ENCODE measurements at places on chromosomes 1 and 21.

GRCh38 chr1:93734999-93735398, 53.4 kb upstream of the BCAR3 start:
- DNase-seq: peak; percentile 38

DNA sequence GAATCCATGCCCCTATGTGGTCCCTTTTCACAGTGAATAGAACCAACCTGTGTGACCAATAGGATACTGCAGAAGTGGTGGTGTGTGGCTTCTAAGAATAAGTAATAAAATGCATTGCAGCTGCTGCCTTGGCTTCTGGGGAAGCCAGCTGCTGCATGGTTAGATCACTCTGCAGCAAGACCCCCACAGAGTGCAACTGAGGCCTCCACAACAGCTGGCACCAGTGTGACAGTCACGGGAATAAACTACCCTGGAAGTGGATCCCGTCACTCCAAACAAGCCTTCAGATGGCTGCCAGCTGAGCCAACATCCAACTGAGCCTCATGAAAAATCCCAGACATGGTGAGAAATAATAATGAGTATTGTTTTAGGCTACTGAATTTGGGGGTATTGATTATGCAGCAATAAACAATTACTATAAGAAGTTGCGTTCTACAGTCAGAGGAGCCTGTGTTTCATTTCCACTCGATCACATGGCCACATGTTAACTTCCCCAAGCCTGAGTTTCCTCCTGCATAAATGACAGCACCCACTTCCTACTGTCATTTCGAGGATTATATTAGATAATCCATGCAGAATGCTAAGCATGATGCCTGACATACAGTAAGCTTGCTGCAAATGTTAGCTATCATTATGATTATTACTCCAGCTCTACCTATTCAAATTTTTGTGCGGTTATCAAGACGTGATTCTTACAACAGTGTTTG, 20.8 kb upstream of the COG2 start:
- no peak for DNase-seq

DNA sequence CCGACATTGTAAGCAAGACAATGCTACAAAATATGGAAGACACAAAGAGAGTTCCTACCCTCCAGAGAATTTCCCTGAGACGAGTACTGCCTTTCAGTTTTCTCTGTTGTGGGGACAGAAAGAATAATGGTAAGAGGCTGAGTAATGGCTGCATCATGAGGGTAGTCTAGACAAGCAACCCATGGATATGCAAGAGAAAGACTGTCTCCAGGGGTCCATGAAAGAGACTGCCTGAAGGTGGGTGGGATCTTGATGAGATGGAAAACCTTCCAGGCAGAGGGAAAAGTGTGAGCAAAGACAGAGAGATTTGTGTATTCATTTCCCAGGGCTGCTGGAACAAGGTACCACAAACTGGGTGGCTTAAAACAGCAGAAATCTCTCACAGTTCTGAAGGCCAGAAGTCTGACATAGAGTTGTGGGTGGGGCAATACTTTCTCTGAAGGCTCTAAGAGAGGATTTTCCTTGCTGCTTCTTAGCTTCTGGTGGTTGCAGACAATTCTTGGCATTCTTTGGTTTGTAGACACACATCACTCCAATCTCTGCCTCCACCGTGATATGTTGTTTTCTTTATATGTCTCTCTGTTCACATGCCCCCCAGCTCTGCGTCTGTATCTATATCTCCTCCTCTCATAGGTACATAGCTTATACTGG, 41.4 kb downstream of the ANP32E start:
- DNase-seq: peak; percentile 90

GRCh38 chr1:23249787-23250454, 32.6 kb upstream of the HTR1D start:
- peak; percentile 5 for DNase-seq

- DNase-seq: no peak
Measured at GRCh38 chr1:41396084-41396483, 34.9 kb downstream of the FOXO6 start.

DNA sequence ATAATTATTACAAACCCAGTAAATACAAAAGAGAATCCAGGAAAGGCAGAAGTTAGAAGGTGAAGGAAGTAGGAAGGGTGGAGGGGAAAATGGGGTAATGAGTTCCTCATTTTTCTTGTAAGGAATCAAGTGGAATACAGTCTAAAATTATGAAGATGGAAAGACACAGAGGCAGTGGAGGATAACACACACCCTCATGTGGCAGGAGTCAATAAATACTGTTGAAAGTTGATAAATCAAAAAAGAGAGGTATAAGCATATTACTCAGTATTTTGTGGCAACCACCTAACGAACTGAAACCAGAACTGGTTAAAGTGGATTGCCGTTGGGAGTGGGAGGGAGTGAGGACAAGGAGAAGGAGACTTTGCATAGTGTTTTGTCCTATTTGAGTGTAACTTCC, 78.6 kb upstream of the SLC44A3 start:
- DNase-seq: no peak

DNA sequence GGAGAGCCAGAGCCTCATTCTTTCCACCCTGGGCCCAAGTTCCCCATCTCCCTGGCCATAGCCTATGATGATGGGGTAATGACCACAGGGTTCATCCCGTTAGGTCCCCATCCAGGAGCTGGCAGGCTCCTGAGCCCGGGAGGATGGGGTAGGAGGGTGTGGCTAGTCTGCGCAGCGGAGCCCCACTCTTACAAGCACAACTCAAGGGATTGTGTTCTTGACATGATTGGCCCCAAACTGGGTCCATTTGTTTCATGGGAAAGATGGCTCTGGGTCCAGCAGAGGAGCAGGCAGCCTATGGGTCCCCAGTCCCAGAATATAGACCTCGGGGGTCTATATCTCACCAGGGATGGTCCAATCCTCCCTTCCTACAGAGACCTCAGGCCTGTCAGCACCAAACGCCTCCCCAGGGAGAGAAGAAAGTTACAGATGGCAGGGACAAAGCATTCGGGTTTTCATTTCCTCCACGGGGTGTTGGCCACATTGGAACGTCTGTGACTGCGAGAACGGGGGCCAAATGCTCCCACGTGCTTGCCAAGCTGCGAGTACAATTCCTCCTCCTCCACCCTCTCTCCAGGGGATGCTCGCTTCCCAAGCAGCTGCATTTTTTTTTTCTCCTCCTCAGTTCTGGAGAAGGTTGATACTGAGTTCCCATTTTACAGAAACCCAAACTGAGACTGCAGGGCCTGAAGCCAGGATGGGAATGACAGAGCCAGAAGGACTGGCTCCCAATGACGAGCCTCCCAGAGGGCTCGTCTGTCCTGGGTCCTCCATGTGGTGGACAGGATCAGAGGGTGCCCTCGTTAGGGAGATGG, 71.0 kb downstream of the DHRS3 start:
- DNase-seq: no peak

DNA sequence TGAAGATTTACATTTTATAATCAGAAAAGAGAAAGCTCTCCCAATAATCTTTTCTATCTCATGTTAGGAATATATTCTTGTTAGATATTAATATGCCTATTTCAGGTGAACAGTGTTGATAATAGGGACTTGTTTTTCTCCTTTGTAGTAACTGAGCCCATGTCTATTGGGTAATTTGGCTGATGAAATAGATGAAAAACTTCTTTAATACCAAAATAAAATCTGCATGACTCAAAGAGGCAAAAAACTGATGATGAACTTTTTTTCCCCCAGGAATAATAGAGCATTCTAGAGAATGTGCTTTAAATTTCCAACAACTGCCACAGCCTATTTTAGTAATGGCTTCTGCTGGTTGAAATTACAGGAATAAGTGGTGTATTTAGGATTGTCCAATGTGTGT, 178.9 kb upstream of the GREM2 start:
- peak; percentile 46 for DNase-seq

DNA sequence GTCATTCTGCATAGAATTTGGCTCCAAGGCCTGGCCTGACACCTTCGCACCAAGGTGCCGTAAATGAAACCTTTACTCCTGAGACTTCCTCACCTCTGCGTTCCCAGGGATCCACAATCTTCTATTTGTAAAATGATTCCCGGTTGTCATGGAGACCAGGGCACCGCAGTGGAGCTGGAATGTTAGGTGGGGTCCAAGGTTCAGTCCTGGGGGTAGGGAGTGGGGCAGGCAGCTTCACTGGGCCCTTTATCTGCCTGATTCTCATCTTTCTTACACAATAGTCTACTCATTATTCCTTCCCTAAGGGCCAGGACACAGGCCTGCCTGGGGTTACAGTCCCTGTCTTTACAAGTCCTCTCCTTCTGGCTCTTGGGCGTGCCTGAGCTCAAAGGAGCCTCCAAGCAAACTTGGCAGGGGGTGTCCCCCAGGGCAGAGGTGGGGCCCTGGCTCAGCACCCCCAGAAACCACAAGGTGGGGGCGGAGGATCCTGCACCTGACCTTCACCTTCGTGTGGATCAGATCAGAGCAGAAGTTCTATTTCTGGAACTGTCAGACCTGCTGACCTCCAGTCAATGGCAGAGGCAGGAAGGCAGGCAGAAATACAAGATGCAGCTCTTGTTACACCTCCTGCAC, 51.1 kb downstream of the RIPK4 start:
- no peak for DNase-seq

DNA sequence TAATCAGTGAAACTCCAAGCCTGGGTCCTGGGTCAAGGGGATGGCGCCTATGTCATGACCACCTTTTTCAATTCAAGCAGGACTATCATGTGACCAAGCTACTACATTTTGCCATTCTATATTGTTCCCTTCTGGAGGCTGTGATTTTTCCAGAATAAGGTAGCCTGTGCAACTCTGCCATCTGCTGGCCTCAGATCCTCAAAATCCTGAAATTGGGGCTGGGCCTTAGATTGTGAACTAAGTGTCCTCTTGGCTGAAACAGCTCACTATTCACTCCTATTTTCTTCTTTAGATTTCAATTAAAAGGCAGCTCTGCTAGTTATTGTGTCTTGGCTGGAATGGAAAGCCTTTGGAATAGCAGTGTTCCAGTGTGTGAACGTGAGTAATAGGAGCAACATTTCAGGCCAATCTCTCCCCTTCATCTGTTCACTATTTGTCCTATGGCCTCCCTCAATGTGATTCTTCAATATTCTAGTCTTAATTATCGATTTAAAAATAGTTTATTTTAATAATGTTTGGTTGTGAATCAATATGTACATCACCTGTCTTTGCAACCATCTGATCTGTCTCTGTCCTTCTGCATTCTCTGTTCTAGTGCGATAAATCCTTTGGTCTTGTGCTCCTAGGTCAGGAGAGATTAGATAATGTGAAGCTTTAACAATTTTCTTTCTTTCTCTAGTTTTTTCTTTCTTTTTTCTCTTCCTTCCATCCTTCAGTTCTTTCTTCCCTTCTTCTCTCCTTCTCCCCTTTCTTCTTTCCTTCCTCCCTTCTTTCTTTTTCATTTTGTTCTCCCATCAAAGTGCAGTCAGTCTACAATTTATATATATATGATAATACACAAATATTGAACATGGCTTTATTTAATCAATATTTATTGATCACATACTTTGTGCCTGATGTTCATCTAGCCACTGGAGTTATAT, 69.8 kb downstream of the CR1 start:
- DNase-seq: peak; percentile 9

DNA sequence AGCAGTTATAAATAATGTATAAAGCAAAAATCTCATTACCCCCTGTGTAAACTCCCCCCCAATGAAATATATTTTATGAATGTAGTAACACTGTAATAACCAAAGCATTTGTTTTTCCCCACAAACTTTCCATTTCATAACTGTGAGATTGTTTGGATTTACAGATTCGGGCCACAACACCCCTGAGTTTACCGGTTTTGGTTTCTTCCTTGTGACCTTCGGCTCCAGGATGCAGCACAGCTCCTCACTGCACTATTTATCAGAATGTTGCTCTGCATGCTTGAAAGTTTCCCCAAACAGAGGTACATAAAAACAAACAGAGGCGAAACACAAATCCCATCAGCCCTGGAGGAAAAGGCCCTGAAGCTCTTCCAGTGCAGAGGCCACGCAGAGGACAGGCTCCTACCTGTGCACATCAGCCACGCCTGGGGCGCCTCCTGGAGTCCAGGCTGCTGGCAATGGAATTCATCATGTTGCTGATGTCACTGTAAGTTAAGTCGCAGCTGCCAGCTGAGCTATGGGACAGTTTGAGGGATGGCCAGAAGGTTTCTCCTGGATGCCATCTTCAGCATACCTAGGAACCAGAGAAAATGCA, 122.0 kb downstream of the LMO4 start:
- DNase-seq: no peak

GRCh38 chr21:37165586-37165985, 92.5 kb downstream of the TTC3 start:
- no peak for DNase-seq

- DNase-seq: no peak
Measured at GRCh38 chr1:233627376-233627775, 13.5 kb downstream of the KCNK1 start.

- DNase-seq: no peak
Measured at GRCh38 chr1:66055092-66055491, 262.4 kb downstream of the PDE4B start.

DNA sequence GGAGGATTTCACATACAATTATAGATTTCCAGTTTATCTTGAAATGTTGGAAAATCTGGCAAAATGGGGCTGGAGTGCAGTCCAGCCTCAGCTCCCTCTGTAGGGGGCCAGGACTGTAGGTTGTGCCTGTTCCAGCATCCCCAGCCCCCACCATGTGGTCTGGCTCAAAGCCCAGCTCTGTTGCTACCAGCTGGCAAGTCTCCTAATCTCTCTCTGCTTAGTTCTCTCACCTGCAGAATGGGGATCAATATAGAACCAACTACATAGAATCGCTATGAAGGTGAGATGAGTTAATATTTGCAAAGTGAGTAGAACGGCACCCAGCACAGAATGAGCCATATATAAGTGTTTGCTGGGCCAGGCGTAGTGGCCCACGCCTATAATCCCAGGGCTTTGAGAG, 50.0 kb upstream of the TARDBP start:
- peak; percentile 31 for DNase-seq

DNA sequence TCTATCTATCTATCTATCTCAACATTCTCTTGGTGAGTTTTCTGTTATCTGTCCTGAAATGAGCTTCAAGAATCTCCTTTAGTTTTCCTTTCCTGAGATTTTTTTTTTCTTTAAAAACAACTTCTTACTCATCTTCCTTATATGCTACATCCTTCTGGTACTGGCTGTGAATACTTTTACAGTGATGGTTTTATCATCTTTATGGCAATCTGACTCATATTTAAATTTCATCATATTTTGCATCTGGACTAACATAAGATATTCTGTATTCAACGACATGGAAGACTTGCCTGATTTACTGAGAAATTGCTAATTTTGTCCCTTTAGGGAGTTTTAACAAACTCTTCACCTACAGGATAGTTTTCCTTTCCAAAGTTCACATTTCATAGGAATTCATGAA, 33.0 kb downstream of the PDE4B start:
- DNase-seq: peak; percentile 76

- peak; percentile 46 for DNase-seq
Measured at GRCh38 chr1:87061742-87062156, 147.3 kb downstream of the HS2ST1 start.

- DNase-seq: peak; percentile 41
Measured at GRCh38 chr1:89489047-89489729, 35.4 kb upstream of the LRRC8B start.

DNA sequence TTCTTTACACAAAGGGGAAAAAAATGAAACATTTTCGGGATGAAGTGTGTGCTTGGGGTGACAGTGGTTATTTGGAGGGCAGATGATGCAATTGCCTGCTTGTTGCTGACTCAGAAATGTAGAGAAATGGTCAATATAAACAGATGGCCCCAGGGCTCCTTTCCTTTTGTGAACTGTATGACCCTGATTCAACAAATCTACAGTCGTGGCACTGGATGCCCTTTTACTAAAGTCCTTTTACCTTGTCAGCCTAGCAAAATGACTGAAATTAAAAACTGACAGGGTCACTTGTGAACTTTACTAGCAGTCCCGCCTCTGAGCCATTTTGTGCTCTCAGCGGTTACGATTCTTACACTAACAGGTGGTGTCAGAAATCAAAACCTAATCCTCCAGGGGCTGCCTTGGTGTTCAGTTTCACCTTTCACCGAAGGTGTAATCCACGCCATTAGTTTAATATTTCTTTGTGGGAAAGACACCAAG, 49.8 kb downstream of the GREM2 start:
- peak; percentile 43 for DNase-seq

All from fibroblast of skin of right biceps (primary cell).